ENCODE measurements at places on chromosomes 7 and 10. TPM values are rescaled to one million over a fixed set of nuclear protein-coding genes. Genes with fewer than 3 reads are reported as not detected.
A peak's percentile ranks its signal among the peaks of the same experiment; 100 is the strongest.

GRCh38 chr7:69722843-69723242, 124.6 kb downstream of the AUTS2 start:
- peak; percentile 13 for DNase-seq

- DNase-seq: no peak
These were observed 87.1 kb upstream of the SKAP2 start for GRCh38 chr7:26951407-26951950.

DNA sequence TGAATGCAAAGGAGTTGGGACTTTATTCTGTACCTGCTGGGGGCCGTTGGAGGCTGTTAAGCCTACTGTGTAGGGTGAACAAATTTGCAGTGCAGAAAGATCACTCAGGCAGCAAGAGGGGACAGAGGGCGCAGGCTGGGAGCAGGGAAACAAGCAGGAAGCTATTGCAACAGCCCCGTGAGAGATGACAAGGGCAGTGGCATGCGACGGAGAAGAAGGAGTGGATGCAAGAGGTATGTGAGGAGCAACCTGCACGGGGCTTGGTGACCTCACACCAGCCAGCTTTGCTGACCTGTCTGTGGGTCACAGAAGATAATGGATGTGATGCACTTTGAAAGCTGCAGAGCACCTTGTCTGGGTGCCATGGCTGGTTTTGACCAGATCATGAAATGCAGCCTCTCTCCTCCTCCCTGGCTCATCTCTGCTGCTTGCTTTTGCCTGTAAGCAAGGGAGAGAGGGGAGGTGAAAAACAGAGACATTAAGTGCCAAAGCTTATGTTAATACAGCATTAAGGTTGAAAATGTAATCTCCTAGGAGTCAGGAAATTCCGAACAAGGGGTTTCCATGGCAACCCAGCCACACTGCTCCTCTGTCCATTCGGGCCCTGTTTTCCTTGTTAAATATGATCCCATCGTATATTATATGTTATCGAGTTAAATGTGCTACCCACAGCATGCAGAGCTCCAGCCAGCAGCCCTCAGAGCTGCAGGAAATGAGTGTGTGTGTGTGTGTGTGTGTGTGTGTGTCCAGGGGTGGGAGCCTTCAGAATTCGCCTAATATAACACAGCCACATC, 314.3 kb upstream of the ZMIZ1 start:
- peak; percentile 65 for DNase-seq

DNA sequence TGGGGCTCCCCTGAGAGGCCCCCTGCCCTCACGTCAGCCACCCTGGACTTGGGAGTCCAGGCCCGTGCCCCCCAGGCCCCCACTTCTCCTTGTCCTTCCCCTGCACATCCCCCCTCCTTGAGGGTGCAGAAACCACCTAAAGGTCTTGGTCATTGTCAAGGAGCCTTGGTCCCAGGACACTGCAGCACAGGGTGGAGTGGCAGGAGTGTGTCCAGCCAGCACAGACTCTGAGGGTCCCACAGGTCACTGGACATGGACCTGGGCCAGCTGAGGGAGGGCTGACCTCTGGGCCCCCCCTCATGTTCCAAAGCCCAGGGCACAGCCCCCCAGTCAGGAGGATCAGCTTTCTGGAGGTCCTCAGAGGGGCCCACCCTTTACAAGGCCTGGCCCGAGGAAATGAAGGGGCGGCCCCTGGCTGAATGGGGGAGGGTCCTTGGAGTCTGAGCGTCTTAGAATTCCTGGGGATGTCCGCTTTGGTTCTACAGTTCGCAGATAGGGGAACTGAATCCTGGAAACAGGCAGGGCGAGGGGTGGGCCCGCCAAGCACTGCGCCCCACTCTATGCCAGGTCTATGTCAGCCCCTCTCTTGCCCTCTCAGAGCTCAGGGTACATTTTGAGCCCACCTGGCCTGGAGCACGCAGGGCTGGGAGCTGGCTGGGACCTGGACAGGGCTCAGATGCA, 54.0 kb downstream of the PWWP2B start:
- DNase-seq: no peak

- DNase-seq: no peak
These were observed 21.0 kb downstream of the ASB13 start for GRCh38 chr10:5645375-5645774.

- peak; percentile 53 for DNase-seq
These were observed 77.8 kb downstream of the PDGFA start for GRCh38 chr7:441684-442421.

DNA sequence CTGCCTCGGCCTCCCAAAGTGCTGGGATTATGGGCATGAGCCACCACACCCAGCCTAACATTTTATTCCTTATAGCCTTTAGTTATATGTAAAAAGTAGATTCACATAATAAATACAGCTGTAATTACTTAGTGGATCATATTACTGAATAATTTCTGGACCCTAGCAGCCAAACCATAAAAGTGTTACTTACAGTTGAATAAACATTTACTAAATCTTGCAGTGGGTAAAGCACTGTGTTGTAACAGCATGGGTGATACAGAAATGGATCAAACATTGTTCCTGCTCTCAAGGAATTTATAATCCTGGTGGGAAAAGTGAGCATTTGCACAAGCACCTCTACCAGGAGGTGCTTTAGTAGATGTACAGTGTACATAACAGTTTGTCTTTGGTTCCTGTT, 25.0 kb downstream of the BPGM start:
- DNase-seq: no peak

GRCh38 chr7:26090927-26091519, 61.0 kb upstream of the NFE2L3 start:
- DNase-seq: peak; percentile 72

GRCh38 chr10:47248386-47249090, 51.5 kb upstream of the GDF10 start:
- no peak for DNase-seq

DNA sequence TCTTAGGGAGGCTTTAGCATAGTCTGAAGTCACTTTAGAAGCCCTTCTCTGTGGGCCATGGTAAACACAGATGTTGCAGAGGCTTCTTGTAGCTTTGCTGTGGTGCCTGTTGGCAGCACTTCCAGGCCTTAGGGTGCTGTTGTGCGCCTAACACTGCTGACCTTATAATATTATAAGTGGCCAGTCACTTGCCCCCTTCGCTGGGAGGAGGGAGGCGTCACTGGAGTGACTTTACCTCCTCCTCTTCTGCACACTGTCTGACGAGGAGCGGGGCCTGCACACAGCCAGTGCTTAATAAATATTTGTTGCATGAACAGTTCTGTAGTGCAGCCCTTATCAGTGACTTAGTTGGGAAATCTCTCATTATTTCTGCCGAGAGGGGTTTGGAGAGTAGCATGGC, 63.3 kb downstream of the WDR37 start:
- no peak for DNase-seq

DNA sequence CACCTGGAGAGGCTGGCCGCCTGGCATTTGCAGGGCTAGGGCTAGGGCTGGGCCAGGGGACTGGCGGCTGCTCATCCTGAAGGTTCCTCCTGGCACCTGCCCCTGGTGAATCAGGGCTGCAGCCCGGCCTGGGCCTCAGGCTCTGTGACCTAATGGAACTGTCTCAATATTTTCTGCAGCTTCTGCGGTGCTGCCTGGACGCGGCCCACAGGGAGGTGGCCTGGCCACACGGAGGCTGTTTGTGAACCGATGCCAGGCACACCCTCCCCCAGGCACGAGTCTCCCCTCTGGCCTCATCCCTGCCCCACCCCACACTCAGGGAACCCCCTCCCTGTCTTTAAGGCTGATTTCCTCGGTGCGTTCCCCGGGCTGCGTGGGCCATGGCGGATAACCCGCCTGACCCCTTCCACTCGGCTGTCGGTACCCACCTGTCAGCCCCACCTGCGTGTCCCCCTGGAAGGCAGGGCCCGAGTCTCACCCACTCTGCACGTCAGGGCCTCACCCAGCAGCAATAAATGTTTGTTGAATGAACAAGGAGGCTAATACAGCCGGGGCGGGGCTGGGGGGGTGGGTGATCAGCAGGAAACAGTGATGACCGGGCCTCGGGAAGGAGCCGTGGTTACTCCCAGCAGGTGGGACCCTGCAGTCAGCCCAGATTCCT, 54.5 kb upstream of the DNAJB6 start:
- DNase-seq: no peak

AKR1D1 gene
- 0.17 TPM for polyA plus RNA-seq

C10orf105 gene
- 0.70 TPM for polyA plus RNA-seq

CFTR gene
- 38.7 TPM for polyA plus RNA-seq

GATA3 gene
- 2.1 TPM for polyA plus RNA-seq
